Astrocyte (in vitro differentiated cells and primary cell): ENCODE measurements at places on chromosomes 11 and 22. TPM values are rescaled to one million over a fixed set of nuclear protein-coding genes. Genes with fewer than 3 reads are reported as not detected.

- H3K27me3 ChIP-seq: no peaks in the 10 kb centered on the region
- no peak overlapping the region for H3K4me3 ChIP-seq
- DNase-seq: no peak
- peaks cover 15% of the 10 kb centered on the region for H3K4me1 ChIP-seq
- H3K36me3 ChIP-seq: no peaks in the 10 kb centered on the region
These were observed 38.2 kb upstream of the WEE1 start for GRCh38 chr11:9535189-9535781.

DNA sequence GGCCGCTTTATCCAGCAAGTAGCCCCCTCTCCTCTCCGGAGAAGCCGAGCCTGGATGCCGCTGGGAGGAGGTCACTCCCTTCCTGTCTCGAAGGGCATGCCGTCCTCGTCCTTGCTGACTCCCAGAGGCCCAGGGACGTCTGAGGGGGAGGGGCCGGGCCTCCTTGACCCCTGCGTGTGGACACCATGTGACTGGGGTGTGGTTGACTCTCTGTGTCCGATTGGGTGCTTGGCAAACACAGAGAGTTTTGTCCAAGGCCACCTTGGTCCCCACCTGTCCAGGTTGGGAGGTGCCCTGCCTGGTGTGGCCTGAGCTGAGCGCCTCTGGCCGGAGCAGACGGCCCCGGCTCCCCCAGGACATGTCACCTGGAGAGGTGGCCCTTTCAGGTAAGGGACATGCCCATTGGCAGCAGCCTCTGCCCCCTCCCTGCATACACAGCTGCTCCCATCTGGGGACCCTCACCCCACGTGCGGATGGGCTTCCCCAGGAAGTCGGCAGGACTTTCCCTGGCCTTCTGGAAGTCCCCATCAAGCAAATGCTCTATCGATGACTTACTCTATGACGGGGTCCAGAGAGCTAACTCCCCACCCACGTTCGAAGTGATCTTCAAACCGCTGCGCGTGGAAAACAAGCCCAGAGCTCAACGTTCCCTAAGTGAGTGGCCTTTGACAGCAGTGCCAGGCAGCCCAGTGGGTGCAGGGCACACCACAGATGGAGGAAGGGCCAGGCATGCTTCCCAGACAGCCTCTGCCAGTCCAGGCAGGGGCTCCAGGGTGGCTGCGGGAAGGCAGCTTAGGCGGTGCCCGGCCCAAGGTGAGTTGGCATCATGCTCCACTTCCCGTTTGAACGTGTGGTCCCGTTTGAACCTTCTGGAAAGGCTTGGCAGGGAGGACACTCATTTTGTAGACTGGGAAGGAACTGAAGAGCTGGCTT lies at the start of gene SMIM38:
Gene SMIM38, plus strand, starts transcription at position 634 of the 933 bp plus-strand sequence. CDS start 1,912 bp downstream, outside the sequence.
- peak within 1 kb of the TSS; percentile 56 for H3K27ac ChIP-seq
- peaks cover 34% of the 10 kb centered on the region for H3K4me1 ChIP-seq
- no peak for DNase-seq
- H3K4me3 ChIP-seq: no peak within 1 kb of the TSS
- H3K27me3 ChIP-seq: no peaks in the 10 kb centered on the region
- no peaks in the 10 kb centered on the region for H3K36me3 ChIP-seq

- no peak for DNase-seq
- H3K27ac ChIP-seq: no peak overlapping the region
- H3K36me3 ChIP-seq: no peaks in the 10 kb centered on the region
- no peak overlapping the region for H3K4me3 ChIP-seq
- no peaks in the 10 kb centered on the region for H3K4me1 ChIP-seq
These were observed 7.0 kb upstream of the LYVE1 start for GRCh38 chr11:10575346-10576034.

DNA sequence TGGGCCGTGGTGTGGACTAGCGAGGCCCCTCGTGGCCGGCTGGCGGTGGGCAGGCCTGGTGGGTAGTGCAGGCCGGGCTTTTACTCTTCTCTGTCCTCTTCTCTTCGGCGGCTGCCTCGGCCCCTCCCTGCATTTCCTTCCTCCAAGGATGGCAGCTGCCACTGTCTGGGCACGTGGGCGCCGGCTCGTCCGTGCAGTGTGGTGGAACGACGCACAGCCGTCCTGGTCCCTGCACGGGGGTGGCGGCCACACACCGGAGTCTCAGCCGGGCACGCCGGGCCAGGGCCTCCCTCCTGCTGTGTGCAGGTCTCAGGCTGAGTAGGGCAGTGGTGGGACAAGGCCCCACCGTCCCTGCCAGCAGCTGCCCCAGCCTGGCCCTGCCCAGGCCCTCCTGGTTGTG lies 37.7 kb downstream of the MOB2 start:
- H3K27ac ChIP-seq: no peak overlapping the region
- H3K4me3 ChIP-seq: no peak overlapping the region
- H3K4me1 ChIP-seq: no peaks in the 10 kb centered on the region
- no peaks in the 10 kb centered on the region for H3K27me3 ChIP-seq
- H3K36me3 ChIP-seq: no peaks in the 10 kb centered on the region

DNA sequence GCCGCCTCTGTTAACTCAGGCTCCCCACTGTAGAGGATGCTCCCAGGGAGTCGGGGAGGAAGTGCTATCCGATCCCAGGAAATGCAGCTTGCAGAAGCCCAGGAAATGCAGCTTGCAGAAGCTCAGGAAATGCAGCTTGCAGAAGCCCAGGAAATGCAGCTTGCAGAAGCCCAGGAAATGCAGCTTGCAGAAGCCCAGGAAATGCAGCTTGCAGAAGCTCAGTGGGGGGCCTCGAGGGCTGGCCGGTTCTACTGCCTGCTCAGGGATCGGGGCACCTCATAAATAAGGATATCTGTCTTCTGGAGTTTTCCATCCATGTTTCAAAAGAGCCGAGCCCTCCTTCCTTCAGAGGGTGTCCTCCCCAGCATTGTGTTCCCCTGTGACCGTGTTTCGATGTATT lies 25.1 kb upstream of the SMIM38 start:
- no peak overlapping the region for H3K27ac ChIP-seq
- H3K36me3 ChIP-seq: no peaks in the 10 kb centered on the region
- DNase-seq: no peak
- H3K4me3 ChIP-seq: no peak overlapping the region
- peaks cover 9% of the 10 kb centered on the region for H3K4me1 ChIP-seq
- H3K27me3 ChIP-seq: no peaks in the 10 kb centered on the region

- DNase-seq: no peak
- peaks cover 6% of the 10 kb centered on the region for H3K27me3 ChIP-seq
- H3K36me3 ChIP-seq: no peaks in the 10 kb centered on the region
- no peak overlapping the region for H3K27ac ChIP-seq
These were observed 15.7 kb upstream of the IL10RA start for GRCh38 chr11:117970400-117971024.

DNA sequence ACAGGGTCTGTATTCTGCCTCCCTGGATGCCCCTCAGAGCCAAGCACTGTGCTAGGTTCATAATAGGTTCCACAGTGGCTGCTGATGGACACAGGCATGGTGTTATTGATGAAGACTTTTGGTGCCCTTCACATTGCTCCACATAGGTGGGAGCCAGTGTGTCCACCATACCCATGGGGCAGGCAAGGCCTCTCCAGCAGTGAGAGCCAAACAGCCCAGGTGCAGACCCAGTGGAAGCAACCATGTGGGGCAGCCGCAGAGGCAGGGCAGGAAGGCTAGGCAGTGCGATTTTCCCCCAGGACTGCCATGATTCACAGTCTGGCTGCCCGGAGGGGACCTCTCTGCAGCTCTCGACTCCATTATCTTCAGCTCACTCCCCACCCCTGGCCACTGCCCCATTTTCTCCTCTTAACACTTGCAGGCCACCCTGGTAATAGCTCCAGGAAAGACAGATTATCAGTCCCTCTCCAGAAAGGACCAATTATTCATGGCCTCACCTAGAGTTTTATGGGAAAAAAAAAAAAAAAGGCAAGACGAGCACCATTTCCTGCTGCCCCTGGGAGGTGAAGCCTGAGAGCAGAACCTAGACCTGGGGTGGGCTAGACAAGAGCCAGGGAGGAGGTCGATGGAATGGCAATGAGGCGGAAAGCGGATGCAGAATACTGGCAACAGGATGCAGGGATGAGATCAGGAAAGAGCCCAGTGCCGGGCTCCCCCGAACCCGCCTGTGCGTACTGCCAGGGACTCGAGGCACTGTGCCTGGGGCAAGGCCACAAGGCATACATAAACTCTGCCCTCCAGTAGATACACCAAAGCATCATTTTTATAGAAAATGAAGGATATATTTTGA lies 343.0 kb upstream of the NCAM1 start:
- H3K4me3 ChIP-seq: no peak overlapping the region
- H3K27me3 ChIP-seq: no peaks in the 10 kb centered on the region
- H3K4me1 ChIP-seq: peaks cover 10% of the 10 kb centered on the region
- no peak for DNase-seq

DNA sequence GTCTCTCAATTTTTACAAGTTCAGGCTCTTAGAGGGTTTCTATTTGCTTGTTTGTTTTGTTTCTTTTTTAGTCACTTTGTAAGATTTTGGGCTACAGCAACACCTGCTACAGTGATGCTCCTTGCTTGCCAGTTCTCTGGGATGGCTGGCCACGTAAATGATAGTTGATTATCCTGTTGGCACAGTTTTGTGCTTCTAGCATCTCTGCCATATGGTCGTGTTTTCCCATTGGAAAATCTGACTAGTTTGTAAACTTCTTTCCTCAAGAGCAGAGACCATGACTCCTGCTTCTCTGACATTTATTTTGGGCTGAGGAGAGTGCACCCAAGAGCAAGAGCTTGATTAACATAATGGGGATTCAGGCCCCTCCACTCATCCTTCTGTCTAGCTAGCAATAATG lies 1621.6 kb upstream of the RAG2 start:
- no peak for DNase-seq
- H3K36me3 ChIP-seq: no peaks in the 10 kb centered on the region
- no peak overlapping the region for H3K27ac ChIP-seq

GRCh38 chr11:78262691-78263090 lies 74.0 kb downstream of the USP35 start:
- no peak for DNase-seq
- H3K4me3 ChIP-seq: no peak overlapping the region
- H3K4me1 ChIP-seq: no peaks in the 10 kb centered on the region
- H3K36me3 ChIP-seq: no peaks in the 10 kb centered on the region
- no peak overlapping the region for H3K27ac ChIP-seq

DNA sequence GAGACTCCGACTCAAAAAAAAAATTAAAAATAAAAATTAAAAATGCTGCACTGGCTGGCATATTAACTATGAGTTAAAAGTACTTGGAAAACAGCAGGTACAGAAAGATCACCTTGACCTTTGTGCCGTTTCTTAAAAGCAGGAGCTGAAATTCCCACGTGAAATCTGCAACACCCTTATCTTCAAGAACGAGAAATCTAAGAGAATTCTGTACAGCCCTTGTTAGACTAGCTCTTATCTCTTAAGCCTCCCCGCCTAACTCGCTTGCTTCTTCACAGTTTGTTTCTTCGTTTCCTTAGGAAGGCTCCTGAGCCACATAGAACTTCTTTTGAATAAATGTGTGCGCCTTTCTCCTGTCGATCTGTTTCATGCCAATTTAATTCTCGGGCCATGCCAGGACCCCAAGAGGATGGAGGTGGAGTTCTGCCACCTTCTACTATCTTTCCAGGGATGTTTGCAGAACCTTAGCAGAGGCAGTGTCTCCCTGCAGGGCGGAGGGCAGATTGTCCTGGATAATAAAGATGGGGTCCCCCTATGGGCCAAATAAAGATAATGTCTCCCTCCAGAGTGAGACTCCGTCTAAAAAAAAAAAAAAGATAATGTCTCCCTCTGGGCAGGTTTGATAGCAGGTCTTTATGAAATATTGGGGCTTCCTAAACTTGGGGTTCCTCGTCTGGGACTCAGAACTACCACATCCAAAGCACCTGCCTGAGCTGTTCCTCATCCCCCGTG lies 27.4 kb upstream of the SYT8 start:
- H3K4me1 ChIP-seq: no peaks in the 10 kb centered on the region
- DNase-seq: no peak
- H3K36me3 ChIP-seq: no peaks in the 10 kb centered on the region
- no peak overlapping the region for H3K4me3 ChIP-seq

DNA sequence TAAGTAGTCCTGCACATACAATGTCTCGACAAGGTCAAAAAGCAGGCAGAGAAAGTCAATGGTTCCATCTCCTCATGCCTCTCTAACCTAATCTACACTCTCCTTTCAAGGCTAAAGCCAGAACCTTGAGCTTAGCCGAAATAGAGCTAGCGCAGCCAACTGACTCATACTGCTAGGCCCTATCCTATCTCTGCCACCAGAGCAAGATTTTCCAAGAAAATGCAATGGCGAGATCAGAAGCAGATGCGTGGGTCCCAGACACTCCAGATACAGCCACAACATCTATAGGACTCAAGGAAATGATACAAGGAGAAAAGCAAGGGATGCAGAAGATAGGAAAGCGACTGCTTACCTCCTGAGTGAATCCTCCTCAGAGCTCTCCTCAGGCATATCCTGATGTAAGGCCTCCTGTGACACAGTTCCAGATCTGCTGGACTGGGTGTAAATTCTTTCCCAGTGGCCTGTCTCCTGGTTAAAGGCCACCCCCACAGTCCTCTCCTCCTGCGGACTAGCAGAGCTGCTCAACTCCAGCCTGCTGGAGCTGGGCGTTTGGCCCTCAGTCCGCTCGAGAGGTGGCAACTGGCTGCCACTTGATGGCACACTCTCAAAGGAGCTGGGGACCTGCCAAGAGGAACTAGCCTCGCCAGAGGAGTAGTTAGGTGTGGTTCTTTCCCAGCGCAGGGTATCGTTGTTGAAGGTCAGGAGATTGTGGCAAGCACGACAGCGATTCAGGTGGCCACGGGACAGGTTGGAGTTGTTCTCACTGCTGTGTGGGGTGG lies 52.0 kb downstream of the AMBRA1 start:
- H3K27ac ChIP-seq: no peak overlapping the region
- no peak overlapping the region for H3K4me3 ChIP-seq
- H3K4me1 ChIP-seq: no peaks in the 10 kb centered on the region
- H3K27me3 ChIP-seq: no peaks in the 10 kb centered on the region

Gene TSPAN32
- total RNA-seq: not detected in 2 replicates

Gene CALCA
- not detected in 2 replicates for total RNA-seq

Gene EML3
- total RNA-seq: 25.5 and 29.8 TPM in 2 replicates

Gene NFAM1
- total RNA-seq: 0.07 and 0.17 TPM in 2 replicates

Gene KCTD14
- 1.0 and 1.1 TPM in 2 replicates for total RNA-seq

Gene EFCAB6
- 1.2 and 1.6 TPM in 2 replicates for total RNA-seq

Gene DRICH1
- total RNA-seq: not detected in 2 replicates

Gene SLC25A18
- total RNA-seq: 0.48 and 0.55 TPM in 2 replicates

Gene NLRP14
- not detected in 2 replicates for total RNA-seq

Gene TIGD3
- 0.20 and 0.29 TPM in 2 replicates for total RNA-seq

Gene PGGHG
- 22.9 and 25.1 TPM in 2 replicates for total RNA-seq
